ENCODE measurements at places on chromosomes 5 and 9.

- no peak for DNase-seq
Observed at GRCh38 chr5:6424110-6424659, 24.5 kb upstream of the UBE2QL1 start.

DNA sequence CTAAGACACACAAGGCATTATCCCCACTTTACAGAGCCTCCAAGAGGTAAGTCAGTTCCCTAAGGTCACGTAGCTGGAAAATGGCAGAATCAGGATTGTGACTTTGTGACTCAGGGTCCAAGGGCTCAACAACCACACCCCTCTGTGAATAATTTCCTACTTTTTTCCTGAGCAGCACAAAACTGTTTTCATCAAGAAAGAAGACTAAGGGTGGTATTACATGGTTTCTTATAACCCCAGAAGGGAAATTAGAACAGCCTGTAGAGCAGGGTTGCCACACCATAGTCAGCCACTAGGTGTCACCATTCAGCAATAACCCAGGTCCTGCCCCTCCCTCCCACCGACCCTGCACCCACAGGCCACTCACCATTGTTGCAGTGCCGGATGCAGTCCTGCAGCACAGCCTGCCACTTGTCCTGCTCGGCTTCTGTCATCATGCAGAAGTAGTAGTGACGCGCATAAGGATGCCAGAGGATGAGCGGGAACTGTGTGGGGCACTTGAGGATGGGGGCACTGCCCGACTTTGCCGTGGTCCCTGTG is 72.1 kb downstream of the LRSAM1 start:
- no peak for DNase-seq

GRCh38 chr9:124858330-124859046 is 3.3 kb downstream of the RPL35 start:
- no peak for DNase-seq

- DNase-seq, result no peak
Observed at GRCh38 chr9:32776201-32776600, 7.1 kb upstream of the TMEM215 start.

DNA sequence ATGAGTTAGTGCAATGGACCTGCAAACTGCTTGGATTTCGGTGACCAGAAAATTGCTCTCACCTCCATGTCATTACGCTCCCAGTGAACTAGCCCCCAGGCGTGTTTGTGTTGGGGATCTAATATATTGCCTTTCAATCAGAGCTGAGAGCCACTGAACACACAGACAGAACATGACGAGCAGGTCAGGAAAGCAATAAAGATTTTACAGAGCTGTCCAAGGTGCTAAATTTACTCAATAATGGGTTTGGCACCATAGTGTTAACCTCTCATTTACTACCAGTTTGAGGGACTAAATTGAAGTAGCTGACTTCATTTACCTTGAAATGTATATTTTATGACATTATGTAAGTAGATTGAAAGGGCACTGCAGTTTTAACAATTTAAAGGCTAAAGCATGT is 383.0 kb downstream of the EBF1 start:
- DNase-seq, result no peak

DNA sequence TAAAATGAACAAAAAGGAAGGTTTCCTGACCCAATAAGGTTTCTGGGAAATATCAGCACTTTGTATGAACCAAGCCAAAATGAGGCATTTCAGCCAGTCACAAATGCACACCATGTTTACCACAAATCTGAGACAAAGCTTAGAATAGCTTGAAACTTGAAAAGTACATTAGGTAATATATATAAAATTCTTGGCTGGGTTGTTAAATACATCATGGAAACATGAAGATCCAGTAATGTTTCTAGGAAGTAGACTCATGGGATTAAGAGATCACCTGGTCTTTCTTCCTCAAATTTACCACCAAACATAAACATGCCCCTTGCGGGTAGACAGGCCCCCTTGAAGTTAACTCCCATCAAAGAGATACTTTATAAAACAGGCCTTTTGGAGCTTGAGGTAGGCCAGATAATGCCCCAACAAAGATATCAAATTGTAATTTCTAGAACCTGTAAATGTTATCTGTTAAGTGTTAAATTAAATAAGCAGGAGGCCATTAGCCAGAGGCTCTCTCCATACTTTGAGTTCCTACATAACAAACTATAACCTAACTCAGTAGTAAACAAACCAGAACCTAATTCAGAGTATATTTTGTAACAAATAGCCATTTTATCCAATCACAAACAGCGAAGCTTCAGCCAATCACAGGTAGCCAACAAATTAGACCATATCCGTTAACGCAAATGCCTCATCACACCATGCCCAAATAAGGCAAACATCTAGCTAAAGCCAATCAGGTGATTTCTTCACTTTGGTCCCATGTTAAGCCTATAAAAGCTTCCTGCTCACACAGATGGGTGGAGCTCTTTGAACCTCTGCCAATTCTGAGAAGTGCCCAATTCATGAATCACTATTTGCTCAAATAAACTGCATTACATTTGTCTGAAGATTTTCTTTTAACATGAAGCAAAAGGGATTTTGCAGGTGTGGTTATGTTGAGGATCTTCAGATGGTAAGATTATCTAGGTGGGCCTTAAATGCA is 127.9 kb upstream of the TARS1 start:
- DNase-seq, result no peak

DNA sequence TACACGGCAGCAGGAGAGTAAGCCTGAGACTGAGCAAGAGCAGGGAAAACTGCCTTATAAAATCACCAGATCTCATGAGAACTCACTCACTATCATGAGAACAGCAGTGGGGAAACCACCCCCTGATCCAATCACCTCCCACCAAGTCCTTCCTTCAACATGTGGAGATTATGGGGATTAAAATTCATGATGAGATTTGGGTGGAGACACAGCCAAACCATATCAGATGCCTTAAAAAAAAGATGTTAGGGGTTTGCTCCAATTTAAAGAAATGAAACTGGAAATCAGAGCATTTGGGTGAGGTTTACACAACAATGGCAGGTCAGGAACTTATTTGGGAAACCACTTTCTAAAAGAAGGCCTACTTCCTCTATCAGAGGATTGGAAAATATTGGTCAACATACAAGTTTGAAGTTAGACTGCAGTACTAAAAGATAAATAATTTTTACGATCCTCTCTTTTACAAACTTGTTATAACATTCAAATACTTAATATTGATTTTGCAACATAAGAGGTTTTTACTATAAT is 105.1 kb downstream of the FBN2 start:
- no peak for DNase-seq

- no peak for DNase-seq
Observed at GRCh38 chr9:77747163-77747562, 99.0 kb upstream of the GNA14 start.

GRCh38 chr5:99973779-99974178 is 561.4 kb upstream of the FAM174A start:
- DNase-seq, result no peak

DNA sequence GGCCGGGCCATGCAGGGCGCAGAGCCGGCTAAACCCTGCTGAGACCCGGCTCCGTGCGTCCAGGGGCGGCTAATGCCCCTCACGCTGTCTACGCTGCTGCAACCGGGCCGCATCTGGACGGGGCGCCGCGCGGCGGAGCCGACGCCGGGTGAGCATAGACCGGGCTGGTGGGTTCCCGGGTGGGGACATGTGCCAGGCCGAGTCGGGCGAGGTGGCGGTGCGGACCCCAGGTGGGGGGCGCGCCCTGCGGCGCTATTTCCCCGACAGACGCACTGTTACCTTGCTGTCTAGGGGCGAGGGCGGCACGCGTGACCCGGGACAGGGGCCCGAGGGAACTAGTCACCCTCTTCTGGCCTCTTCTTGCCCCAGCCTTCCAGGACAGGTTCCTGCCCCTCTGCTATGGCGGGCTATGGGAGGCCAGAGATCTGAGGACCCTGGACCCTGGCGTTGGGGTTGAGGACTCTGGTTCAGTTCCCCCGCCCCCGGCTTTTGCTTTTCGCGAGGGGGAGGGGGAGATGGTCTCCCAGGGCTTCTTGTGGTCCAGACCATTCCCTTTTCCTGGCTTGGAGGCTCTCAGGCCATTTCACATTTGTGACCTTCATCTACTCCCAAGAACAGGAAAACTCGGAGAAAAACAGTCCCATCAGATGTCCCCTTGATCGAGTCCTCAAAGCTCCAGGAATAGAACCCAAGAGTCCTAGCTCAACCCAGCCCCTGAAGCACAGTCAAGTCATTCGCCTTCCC is 536 bp downstream of the SLC27A4 start:
- DNase-seq, result no peak

DNA sequence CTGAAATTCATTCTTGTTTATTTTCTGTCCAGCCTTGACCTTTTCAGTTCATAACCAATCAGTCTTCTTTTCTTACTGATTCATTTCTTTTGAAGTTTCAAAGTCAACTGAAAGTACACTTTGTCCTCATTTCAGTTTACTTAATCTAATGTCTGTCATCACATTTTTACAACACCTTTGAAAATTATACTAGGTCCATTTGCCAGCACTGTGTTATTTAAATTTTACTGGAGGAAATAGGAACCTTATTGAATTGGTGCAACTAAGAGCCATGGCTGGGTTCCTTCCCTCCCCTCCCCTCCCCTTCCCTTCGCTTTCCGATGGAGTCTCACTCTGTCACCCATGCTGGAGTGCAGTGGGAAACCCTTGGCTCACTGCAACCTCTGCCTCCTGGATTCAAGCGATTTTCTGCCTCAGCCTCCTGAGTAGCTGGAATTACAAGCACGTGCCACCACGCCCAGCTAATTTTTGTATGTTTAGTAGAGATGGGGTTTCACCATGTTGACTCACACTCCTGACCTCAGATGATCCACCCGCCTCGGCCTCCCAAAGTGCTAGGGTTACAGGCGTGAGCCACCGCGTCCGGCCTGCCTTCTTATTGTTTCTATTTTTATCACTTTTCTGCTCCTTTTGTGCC is 6.3 kb downstream of the RMI1 start:
- no peak for DNase-seq

- DNase-seq, result no peak
Observed at GRCh38 chr5:78628270-78628992, 20.1 kb downstream of the LHFPL2 start.

Data from cerebellar nuclear complex (tissue), 1 donor.